ENCODE measurements at places on chromosomes 6 and 20.

DNA sequence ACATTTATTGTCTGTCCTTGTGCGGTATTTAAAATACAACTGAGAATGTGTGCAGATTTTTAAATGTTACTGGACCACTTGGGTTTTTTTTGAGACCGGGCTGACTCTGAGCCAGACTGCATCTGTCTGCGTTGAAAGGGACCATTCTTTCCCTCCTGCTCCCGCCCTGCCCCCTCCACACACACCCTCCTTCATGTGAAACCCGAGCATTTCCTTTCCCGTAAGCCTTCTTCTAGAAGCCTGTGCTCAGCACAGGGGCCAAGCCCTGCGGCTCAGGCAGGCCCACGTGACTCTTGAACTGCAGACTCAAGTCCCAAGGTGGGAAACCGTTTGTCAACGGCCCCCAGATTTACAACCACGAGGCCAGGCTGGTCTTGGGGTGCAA, 82.7 kb upstream of the FOXC1 start:
- DNase-seq: no peak

- no peak for DNase-seq
Observed at GRCh38 chr6:45326698-45327417, 1.3 kb upstream of the RUNX2 start.

DNA sequence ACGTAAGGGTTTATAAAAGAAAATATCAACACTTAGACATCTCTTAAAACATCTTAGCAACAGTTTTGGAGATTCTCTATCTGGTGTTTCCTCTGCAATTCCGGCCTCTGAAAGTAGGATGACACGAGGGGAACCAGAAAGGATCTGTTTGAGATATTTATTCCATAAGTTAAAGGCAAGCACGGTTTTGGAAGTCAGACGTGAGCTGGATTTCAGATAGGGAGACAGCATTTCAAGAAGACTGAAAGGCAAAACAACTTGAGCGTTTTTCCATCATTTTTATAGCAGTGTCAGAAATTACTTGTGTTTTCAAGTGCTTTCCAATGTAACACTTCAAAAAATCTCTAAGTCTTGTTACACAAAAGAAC, 52.9 kb upstream of the BTN3A2 start:
- no peak for DNase-seq

- DNase-seq: no peak
Observed at GRCh38 chr6:17892097-17892686, 95.2 kb downstream of the KIF13A start.

DNA sequence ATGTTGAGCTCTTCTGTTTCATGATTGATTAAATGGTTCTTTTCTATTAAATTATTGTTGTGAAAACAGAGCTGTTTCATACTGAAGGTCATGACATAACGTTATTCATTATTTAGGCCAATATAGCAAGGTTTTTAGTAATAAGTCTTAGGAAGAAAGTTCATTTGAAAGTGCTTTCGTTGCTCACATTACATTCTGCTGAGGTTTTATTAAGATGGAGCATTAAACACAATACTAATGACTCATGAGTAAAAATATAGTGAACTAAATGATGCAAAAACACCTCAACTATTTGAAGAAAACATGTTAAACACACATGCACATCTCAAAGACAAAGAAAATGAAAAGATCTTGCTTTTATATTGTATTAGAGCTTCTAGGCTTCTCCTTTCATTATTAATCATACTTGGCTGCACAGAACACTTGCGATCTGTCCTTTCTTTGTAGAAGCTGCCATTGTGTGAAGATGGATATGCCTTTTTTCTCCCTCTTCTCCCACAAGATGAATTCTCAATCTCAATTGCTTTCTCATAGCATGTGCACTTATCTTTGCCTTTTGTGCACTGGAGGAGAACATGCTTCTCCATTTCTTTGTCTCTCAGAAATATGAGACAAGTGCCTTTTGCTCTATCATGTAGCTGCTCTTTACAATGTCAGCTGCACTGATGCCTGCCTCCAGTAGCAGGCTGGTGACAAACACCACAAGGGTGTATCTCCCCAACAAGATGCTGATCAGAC, 312.4 kb downstream of the PHF3 start:
- no peak for DNase-seq

- no peak for DNase-seq
Observed at GRCh38 chr20:4613184-4613583, 108.5 kb upstream of the PRND start.

DNA sequence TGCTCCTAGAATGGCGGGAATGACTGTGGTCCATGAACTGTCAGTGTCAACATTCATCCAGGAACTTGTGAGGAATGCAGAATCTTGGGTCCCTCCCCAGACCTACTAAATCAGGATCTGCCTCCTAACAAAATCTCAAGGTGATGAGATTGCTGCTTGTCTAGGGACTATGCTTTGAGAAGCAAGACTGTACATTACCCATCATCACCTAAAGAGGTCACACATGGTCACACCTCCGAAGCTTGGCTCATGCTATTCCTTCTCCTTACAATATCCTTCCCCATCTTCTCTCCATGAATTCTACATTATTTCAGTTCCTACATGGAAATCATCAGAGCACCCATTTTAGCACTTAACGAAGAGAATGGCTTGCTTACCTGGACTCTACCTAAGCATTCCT, 102.3 kb upstream of the JARID2 start:
- DNase-seq: no peak

GRCh38 chr20:36728986-36729385, 16.9 kb downstream of the NDRG3 start:
- no peak for DNase-seq

DNA sequence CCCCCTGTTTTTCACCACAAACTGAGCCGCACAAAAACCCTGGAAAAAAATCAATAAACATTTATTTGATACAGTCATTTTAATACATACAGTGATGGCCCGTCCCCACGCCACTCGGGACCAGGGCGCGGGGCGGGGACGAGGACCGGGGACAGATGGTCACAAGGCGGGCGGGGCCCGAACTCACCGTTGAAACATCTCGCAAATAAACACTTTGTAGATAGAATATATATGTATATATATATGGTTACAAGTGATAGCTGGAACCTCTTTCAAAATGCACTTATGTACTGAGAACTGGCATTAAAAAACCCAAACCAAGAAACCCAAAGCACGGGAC, 418 bp upstream of the UCKL1 start:
- no peak for DNase-seq

- DNase-seq: no peak
Observed at GRCh38 chr20:957544-957943, 41.4 kb upstream of the ANGPT4 start.

- DNase-seq: no peak
Observed at GRCh38 chr6:54879188-54879985, 32.8 kb downstream of the FAM83B start.

- no peak for DNase-seq
Observed at GRCh38 chr6:3701631-3702030, 49.9 kb downstream of the PXDC1 start.

DNA sequence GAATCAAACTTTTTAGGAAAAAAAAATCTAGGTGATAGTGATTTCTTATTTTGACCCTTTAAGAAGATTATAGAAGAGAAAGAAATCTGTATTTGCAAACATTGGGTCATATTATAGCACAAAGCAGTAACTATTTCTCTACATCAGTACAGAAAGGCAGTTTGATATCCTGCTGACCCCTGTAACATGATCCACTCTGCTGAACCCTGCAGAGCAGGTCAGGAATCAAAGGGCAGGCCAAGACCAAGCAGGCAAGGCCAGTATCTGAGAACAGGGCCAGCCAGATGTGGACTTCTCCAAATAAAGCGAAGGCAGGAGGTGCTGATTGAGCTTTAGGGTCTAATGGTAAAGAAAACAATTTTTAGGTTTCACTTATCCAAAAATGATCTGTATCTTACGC, 239.4 kb downstream of the PTPRK start:
- no peak for DNase-seq

- DNase-seq: no peak
Observed at GRCh38 chr20:54611708-54612412, 136.5 kb downstream of the DOK5 start.

DNA sequence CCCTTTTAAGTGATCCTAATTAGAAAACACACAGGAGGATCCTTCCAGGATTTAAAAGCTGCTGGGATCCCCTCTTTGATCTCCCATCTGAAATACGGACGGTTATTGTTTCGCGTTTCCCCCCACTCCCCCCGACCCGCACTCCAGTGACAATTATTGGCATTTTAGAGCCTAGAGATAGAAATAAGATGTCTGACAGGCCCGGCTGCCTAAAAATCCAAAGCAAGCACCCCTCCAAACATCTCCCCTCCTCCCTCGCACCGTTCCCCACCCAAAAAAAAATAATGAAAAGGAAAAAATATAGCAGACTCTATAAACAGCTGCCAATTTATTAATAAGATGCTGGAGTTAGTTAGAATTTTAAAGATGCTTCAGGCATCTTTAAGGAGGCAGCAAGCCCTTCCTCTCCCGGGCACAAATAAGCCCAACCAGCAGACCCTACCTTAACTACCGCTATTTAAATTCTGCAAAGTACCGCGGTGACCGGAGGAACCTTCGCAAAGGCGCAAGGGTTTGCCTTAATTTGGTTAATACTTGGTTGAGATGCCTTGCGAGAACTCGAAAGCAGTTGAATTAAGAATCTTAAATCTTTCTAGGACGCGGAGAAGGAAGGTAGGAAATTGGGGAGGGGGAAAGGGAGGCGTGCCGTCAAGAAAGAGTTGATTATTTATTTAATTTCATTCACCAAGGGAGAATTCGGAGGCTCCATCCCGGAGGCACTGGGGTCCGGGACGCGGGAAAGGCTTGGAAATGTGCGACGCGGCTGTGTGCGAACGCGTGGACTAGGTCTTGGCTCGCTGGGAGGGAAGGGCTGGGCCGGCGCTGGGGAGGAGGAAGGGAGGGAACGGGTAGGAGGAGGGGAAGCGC, 1.5 kb upstream of the ISM1 start:
- no peak for DNase-seq

- no peak for DNase-seq
Observed at GRCh38 chr6:38603496-38603895, 36.2 kb downstream of the BTBD9 start.

DNA sequence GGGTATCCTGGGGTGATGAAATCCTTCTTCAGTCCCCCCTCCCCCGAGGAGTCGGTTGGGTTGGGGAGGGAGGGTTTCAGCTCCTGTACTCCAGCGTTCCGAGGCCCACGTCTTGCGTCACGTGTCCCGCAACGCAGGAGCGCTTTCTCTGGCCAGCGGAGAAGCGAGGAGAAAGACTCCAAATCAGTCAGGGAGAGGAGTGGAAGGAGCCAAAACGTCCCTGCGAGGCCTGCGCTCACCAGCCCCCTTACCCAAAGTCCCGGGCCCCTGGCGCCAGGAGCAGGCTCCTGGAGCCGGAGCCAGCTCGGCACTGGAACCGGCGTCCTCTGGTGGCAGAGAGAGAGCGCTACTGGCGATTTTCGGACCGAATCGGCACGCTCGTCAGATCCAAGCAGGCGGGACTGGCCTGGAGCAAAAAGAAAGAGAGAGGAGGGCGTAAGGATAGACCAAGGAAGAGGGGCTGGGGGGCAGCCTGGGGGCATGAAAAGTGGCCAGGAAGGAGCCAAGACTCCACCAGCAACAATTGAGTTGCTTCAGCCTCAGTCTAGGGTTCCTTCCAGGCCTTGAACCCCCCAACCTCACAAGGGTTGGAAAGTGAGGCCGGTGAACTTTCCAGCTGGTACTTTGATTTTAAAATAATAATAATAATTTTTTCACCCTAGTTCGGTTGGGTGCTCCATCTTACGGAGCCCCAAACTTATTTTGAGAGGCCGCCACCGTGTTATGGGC, at the start of gene GNAS:
GNAS (plus strand) TSS at position 174 of the 729 bp plus-strand sequence.
- DNase-seq: no peak

- DNase-seq: no peak
Observed at GRCh38 chr20:50772420-50773185, 22.3 kb upstream of the BCAS4 start.

GRCh38 chr20:5127859-5128424, 1.1 kb downstream of the CDS2 start:
- DNase-seq: no peak

Measured in CD8-positive, alpha-beta memory T cell (primary cell).